ENCODE measurements at places on chromosomes 2 and 18.

DNA sequence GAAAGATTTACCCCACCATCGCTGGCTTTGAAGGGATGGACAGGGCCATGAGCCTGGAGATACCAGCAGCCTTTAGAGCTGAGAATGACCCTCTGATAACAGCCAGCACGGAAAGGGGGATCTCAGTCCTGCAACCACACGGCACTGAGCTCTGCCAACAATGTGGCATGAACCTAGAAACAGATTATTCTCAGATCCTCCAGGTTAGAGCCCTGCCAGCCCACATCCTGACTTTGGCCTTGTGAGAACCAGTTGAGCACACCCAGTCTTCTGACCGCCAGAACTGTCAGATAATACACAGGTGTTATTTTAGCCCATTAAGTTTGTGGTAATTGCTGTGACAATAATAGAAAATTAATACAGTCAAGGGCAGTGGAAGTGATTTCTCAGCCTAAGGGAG is 9.4 kb upstream of the GNLY start:
- DNase-seq: no peak

DNA sequence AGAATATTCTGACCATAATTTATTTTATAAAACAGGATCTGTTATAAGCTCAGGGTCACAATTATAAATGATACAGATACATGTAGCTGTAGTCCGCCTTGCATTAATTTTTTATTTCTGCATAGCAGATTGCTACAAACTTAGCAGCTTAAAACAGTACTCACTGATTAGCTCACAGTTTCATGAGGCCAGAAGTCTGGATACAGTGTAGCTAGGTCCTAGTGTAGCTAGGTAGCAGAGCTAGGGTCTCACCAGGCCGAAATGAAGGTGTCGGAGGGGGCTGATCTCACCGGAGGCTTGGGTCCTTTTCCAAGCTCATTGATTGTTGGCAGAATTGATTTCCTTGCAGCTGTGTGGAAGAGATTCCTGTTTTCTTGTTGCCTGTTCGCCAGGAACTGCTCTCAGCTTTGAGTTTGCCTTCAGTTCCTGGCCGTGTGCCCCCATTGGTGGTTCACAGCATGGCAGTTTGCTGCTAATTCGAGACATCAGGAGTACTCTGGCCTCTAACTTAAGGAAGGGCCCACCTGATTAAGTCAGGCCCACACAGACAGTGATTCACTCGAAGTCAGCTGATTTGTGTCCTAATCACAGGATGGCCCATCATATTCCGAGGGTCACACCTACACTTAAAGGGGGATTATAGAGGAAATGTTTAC is 18.4 kb downstream of the NAPG start:
- no peak for DNase-seq

GRCh38 chr2:98921062-98921461 is 15.0 kb downstream of the CRACDL start:
- DNase-seq: no peak

- DNase-seq: no peak
Observed at GRCh38 chr2:170969030-170969429, 40.0 kb downstream of the GORASP2 start.

- no peak for DNase-seq
Observed at GRCh38 chr2:185188656-185189055, 549.9 kb upstream of the FSIP2 start.

DNA sequence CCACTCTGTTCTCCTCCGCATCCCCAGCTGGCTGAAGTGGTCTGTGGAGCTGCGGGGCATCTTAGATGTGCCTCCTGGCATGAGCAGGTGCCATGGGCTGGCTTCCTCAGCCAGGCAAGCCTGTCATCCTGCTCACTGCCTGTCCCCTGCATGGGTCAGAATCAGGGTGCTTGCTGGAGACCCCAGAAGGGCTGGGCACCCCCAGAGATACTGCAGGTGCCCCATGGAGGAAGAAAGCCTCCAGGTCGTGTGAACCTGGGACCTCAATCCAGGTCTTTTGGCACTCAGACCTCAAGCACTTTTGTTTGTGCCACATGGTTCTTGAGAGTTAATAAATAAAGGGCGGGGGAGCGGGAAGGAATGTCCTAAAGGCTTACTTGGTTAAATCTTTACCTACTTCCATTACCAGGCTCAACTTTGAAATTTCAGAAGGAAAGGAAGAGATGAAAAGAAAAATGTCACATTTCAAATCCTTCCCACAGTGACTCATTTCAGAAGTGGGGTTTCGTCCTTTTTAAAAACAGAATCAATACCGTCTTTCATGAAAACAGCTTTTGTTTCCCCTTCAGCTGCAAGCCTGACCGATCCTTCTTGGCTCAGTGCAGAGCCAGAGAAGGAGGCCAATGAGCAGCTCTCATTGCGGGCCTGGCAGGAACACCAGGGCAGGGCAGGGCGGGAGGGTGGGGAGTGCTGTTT is 69.9 kb downstream of the RHOB start:
- no peak for DNase-seq

GRCh38 chr2:187475499-187476248 is 27.6 kb upstream of the CALCRL start:
- DNase-seq: no peak

GRCh38 chr2:196238836-196239380 is 67.5 kb upstream of the STK17B start:
- no peak for DNase-seq

DNA sequence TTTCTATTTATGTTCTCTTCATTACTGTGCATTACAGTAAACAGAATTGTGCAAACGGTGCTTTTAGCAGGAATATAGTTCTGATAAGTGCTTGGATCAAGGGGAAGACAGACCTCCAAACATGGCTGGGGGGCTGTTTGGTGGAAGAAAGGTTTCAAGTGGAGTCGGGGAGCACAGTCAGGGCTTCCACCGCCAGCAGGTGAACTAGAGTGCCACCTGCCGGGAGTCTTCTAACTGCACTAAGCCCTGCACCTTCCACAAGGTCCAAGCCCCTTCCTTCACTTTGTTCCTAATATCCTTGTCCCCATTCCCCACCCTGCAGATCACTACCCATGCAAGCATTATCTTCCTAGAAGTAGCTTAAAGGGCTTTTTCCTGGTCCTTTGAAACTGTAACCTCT is 11.1 kb downstream of the ONECUT2 start:
- no peak for DNase-seq

DNA sequence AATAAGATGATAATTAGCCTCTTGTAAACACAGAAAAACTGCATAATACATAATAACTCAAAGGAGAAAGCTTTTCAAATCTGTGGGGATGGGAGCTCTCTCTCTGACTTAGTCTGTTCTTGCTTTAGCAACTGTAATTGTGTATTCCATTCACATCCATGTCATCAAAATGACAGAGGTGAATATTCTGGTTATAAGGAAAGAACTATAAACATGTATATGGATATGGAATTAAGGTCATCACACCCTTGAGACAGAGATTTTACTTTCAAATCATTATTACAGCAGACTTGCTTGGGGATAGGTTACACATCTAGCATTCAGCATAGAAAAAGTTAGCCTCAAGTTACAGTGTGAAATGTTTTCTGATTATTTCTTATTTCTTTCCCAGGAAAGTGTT is 497.7 kb downstream of the LRP1B start:
- no peak for DNase-seq

DNA sequence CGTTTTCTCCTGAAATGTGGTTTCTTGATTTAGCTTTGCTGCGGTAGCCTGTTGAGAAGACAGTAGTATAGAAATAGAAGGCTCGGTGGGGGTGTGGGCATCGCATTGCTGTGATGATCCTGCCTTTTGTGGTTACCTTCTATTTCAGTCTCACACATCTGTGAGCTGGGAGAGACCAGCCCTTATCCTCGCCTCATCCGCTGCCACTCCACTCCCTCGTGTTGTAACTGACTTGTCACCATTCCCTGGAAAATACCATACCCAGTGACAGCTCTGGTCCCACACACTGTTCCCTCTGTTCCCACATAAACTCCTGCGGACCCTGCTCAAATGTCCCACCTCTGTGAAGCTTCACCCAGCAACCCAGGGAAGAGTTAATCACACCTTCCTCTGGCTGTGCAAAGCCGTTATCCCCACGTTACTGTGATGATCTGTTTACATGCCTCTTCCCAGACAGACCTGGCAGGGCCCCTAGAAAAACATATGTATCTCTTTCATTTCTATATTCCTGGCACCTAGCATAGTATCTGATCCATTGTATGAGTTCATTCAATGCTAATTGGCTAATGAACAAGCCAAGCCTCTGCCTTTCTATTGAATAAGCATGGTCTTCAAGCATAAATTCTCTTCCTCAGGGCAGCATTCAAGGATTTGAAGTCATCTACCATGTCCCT is 114.6 kb downstream of the MAPK4 start:
- no peak for DNase-seq

DNA sequence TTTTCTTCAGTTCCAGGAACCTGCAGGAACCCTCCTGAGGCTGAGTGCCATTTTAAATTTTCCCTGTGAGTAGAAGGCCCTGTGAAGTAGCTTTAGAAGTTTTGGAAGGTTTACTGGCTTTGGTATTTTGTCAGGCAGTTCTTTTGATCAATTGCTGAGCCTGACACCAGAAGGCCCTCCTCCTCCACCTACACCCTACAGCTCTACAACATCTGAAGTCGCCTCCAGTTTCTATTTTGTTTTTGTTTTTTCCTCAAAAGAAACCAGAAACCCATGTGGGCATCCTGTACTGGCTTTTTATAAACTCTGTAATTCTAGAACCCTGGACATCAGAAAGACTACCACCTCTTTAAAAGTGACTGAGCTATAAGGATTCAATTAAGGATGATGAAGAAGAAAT is 153.7 kb downstream of the NRXN1 start:
- no peak for DNase-seq

GRCh38 chr2:155141418-155141817 is 442.9 kb downstream of the KCNJ3 start:
- no peak for DNase-seq

DNA sequence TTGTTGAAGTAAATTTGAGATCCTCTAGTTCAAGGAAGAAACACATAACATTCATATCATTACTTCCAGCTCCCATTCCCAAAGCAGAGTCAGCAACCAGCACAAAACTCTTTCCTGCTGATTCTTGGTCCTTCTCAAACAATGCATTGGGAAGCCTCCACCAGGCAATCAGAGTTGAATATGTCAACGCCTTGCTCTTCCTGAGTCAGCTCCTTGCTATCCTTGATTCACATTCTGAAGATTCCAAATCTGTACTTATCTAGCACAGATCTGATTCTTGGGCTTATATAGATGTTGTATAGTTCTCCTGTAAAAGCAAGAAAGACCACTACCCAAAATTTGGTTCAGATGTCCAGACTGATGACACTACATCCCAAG is 29.6 kb downstream of the CFAP210 start:
- no peak for DNase-seq

All from GM04504 (cell line).